ENCODE measurements at places on chromosomes 6 and 20.

- no peak for DNase-seq
These were observed 20.9 kb upstream of the TCP11 start for GRCh38 chr6:35161776-35162607.

- no peak for DNase-seq
These were observed 80.2 kb downstream of the PLCB4 start for GRCh38 chr20:9149087-9149486.

- DNase-seq, result no peak
These were observed 35.2 kb downstream of the AK9 start for GRCh38 chr6:109655761-109656262.

DNA sequence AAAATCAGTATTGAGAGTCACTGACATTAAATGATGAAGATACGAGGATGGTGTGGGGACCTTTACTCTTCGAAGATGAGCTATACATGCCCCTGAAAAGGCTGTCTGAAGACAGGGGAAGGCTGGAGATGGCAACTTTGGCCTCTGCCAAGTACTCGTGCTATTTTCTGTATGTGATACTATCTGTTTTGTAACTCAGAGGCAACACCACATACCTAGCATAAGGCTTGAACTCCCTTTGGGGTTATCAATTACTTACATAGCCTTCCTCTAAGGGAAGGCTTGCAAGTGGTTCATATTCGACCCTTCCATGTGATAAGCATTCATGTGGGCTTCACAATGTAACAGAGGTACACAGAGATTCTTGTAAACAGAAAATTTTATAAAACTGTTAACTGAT lies 68.7 kb upstream of the FBXO30 start:
- DNase-seq, result no peak

DNA sequence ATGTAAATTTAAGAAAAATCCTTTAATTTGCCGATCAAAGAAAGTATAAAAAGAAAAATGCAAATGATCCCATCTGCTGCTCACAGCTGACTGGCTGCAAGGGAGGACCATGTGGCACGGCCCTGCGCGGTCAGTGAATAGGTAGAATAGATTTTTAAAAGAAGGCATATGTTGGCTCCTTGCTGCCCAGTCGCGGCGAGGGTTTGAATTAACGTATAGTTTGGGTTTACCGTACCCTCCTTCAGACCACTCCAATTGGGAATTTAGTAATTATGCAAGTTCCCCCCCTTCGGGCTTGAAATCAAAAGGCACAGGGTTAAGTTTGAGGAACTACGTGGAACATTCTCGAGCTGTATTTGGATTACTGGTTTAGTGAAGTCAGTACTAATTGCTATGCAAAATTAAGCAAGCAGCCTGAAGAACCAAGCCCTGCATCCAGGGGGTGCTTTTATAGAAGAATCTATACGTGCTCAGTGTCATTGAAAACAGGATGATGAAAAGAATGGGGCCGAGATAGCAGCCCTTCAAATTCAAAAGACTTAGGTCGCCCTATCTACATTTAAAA lies 1.1 kb upstream of the BEND3 start:
- peak; percentile 70 for DNase-seq

DNA sequence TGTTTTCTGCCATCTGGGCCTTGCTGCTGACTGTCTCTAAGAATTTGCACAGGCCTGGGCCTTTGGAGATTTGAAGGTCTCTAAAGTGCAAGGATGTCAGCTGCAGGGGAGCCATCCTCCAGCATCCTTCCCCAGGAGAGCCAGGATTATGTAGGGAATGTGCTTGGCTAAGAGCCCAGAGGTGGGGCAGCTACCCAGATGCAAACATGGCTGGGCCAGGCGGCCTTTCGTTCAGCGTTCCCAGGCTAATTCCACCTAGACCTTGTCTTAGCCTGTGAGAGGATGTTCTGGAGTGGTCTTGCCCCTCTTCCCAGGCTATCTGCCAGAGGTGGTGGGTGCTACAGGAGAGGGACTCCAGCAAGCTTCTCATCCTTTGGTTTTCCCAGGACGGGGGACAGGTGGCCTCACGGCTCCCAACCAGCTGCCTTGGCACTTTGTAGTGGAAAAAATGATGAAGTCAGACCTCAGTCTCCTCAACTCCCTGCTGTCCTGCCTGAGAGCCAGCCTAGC lies 7.7 kb upstream of the PTGIS start:
- DNase-seq, result no peak

DNA sequence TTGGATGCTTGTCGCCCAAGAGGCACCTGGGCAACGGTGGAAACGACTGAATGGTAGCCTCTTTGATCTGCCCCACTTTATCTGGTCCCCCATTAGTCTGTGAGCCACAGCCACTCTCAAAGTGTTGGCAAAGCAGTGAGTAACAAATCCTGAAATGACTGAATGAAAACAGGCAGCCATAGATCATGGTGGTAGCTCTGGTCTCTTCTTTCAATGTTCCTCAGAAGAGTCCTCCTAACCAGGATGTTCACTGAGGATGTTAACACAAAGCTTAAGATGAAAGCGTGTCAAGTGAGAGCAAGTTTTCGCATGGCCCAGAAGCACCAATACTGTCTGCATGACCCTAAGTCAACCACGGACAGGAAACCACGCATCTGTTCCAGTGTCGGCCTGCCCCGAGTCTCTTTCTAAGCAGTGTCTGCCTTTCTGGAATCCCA lies 107.3 kb downstream of the IRF4 start:
- DNase-seq, result peak; percentile 88

DNA sequence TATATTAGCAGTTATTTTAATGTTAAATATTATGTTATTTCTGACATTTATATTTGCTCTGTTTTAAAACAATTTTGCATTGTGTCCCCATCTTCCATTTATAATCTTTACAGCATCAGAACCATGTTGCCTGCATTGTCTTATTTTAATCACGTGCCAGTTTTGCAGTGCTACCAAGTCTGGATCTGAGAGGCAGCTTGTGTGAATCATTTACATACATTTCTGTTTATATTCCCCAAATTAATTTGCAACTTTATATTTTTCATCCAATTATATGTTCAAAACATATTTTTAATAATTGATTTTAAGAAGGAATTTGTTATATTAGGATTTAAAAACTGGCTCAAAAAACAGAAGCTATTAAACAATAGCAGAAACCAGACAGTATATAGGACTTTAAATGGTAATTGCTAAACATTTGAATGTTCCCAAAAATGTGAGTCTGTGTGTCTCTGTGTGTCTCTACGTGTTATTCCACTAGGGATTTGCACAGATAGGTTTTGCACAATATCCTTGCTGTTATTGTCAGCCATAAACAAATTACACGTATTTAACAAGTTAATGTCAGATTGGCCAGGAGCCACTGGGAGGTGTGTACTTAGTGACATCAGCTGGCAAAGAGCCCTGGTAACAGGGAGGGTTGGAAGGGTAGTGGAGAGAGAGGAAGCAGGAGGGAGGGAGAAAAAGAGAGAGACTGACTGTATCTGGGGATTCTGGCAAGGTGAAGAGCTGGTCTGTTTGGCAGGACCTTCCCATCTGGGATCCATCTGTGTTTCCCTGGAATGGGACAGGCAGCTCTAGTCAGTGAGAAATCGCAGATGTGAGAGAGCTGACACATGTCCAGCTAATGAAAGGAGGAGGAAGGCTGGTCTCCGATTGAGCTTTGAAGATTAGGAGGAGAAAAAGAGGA lies 72.1 kb downstream of the CBFA2T2 start:
- no peak for DNase-seq

DNA sequence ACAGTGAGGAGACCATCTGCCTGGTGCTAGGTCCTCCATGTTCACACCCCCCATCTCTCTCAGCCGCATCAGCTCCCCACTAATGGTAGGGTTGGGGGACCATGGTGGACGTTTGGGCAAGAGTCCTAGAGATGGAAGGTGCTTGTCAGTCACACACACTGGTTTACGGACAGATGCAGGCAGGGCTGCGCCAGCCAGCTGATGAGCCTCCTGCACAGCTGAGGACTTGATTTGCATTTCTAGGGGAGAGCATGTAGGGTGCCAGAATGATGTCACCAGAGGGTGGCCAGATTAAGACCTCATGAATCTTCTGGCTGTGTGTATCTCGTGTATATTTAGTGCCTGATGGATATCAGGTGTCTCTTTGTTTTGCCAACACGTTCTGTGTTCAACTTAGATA lies 28.6 kb downstream of the CST8 start:
- DNase-seq, result no peak

GRCh38 chr6:63521475-63522210 lies 50.6 kb upstream of the LOC128125822 start:
- no peak for DNase-seq

- no peak for DNase-seq
These were observed 104.2 kb downstream of the NCOA3 start for GRCh38 chr20:47605673-47606413.

GRCh38 chr6:170145272-170145592 lies 145.6 kb downstream of the DLL1 start:
- DNase-seq, result no peak

GRCh38 chr6:157760589-157761330 lies 62.3 kb upstream of the SNX9 start:
- peak; percentile 83 for DNase-seq

- peak; percentile 61 for DNase-seq
These were observed 144.2 kb downstream of the MYO6 start for GRCh38 chr6:75893058-75893775.

DNA sequence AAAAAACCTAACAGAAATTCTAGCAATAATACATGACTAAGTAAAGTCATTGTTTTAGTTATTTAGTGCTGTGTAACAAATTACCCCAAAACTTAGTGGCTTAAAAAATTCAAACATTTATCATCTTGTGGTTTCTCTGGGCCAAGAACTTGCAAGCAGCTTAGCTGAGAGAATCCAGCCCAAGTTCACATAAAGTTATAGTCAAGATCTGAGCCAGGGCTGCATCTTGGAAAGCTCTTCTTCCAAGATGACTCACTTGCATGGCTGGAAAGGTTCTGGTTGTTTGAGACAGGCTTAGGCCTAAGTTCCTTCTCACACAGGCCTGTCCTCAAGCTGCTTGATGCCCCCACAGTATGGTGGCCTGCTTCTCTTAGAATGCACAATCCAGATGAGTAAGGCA lies 217.8 kb upstream of the TSHZ2 start:
- no peak for DNase-seq

- DNase-seq, result no peak
These were observed 139.5 kb upstream of the TCF21 start for GRCh38 chr6:133749427-133749826.

DNA sequence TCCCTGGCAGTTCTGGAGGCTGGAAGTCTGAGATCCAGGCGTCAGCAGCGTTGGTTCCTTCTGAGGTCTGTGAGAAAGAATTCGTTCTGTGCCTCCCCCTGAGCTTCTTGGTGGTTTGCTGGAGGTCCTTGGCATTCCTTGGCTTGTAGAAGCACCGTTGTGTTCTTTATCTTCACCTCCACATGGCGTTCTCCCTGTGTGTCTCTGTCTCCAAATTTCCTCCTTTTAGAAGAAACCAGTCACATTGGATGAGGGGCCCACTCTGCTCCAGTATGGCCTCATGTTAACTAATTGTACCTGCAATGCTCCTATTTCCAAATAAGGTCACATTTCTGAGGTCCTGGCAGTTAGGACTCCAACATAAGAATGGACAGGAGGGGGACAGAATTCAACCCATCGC lies 73.0 kb upstream of the BACH2 start:
- DNase-seq, result peak; percentile 30

DNA sequence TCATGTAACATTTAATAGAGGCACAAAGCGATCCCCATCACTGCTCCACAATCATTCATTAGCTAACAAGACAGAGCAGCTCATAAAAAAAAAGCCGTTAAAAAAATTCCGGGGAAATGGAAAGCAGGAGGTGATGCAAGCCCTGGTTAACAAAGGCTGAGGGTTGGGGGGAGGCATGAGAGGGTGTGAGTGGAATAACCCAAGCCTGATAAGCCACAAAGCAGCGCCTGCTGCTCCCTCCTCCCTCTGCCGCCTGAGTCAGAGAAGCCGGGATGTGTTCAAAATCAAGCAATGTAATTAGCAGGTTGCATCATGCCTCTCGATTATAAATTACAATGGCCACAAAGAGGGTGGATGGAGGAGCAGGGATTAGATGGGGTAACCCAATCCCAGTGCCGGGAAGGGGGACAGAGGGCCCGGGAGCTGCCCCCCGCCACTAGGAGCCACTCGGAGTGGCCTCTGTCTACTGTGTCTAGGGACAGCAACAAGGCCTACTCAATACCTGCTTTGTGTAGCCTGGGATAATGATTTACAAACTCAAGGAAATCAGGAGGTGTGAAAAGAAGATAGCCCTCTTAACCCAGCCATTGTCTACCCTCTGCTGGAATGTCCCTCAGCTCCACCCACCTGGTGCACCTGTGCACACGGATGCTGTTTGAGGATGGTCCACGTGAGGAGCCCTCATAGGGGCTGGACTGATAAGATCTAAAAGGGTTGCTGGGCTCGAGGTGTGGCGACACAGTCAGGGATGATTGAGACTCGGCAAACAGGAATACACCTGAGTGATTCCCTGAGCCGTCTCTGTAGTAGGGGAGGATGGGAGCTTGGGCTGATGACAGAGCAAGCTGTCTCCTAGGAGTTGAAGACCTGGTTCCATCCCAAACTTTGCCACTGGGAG lies 156.9 kb downstream of the VEGFA start:
- no peak for DNase-seq

DNA sequence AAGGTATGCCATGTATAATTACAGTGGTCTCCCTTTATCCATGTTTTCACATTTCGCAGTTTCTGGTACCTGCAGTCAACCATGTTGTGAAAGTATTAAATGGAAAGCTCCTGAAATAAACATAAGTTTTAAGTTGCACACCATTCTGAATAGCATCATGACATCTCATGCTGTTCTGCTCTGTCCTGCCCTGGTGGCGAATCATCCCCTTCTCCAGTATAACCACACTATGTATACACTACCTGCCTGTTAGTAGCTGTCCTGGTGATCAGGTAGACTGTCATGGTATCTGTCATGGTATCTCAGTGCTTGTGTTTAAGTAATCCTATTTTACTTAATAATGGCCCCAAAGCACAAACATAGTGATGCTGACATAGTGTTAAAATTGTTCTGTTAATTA lies 97.1 kb downstream of the ZFAND3 start:
- no peak for DNase-seq

DNA sequence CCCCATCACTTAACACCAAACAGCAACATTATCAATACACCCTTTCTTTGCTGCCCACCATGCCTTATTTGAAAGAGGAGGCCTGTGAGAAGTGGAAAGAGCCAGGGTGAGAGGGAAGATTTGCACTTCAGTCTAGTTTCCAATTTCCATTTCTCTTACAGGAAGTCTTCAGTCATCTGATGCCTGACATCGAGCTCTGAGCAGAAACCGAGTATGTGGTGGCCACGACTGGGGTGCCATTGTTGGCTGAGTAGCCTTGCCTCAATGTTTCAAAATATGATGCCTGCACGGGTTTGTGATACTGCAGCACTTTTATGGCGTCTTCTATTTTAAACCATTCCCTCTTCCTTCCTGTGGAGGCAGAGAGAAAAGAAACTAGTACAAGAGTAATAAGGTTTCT lies 39.8 kb upstream of the SMIM29 start:
- DNase-seq, result peak; percentile 73

GRCh38 chr20:6665621-6666355 lies 101.7 kb upstream of the BMP2 start:
- no peak for DNase-seq

GRCh38 chr6:108622641-108623298 lies 62.1 kb downstream of the FOXO3 start:
- DNase-seq, result no peak

DNA sequence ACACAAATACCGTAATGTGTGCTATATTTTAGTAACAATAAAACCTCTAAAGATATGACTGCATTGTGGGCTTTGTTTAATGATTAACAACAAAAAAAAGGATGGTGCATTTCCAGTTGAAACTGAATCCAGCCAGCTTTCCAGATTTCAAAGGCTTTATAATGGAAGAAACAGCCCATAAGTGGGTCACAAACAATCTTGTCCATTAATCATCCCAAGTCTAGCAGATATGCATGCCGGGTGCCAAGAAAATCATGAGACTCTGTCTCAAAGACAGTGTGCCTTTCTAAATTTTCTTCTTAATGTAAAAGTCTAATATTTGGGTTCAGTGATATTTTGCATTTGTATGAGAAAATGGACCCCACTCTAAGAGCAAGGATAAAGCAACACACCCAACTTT lies 20.6 kb upstream of the LAMP5 start:
- DNase-seq, result no peak

All from activated CD4-positive, alpha-beta T cell treated with anti-CD3 and anti-CD28 coated beads, Interleukin-2, amount 10 ng/mL, durations not matched to agents 24 days and 14 days (primary cell).